Activated CD8-positive, alpha-beta memory T cell treated with anti-CD3 and anti-CD28 coated beads for 1 hour (primary cell): ENCODE measurements at places on chromosomes 11 and 22.

GRCh38 chr11:2092464-2092910 lies 46.7 kb downstream of the IGF2 start:
- DNase-seq: no peak

GRCh38 chr11:46331282-46331984 lies 15.8 kb upstream of the DGKZ start:
- DNase-seq: no peak

DNA sequence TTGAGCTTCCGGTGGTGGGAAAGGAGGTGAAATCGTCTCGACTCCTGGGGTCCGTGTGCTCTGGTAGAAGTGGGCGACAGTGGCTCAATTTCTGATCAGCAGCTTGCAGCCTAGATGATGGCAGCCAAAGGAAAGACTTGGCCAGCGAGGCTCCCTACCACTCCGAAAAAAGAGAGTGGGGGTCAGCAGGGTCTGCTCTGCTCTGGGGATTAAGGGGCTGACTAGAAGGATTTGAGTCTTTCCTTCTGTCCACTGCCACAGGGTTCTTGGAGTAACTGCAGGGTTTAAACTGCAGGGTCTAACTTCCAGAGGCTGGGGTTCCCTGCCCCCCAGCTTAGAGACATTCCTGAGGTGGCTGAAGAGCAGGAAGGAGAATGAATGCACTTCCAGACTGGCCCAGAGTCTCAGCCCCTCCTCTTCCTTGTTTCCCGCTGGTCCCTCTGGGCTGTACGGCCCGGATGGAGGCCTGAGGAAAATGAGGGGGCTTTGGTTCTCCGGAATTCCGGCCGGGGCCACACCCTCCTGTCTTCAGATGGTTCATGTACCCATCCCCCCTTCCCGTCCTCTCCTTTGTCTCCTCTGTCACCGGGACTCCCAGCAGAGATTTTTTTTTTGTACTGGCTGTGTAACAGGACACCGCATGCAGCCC lies 907 bp downstream of the SERPINH1 start:
- no peak for DNase-seq

DNA sequence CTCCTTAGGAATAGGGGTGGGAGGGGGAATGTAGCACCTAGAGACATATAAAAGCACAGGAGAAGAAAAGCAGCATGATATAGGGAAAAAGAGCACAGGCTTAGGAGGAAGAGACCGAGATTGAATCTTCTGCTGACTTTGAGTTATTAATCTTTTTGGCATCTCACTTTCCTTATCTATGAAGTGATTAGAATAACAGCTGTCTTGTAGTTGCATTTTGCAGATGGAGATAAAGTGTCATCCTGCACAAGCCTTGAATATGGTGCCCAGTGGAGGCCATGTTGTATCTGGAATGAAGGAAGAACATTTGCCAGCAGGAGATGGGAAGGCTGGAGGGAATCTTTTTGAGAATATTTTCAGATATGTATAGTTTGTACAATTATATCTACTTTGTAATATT lies 594.7 kb downstream of the NELL1 start:
- no peak for DNase-seq

DNA sequence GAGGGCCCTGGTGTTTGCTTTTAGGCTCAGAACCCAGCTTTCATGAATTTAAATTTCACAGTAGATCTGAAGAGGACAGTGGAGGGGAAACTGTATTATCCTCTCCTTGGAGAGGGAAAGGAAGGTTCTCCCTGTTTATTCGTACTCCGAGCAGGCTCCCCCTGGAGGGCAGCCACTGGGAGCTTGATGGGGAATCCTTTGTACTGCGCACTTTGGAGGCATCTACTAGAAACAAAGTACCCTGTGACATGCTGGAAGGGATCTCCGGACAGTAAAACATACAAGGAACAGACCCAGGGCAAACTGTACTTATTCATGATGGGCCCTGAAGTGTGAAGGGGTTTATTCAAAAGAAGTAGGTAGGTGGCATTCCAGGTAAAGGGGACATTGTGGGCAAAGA lies 27.2 kb downstream of the NAV2 start:
- no peak for DNase-seq

GRCh38 chr11:44376423-44376822 lies 66.5 kb upstream of the ALX4 start:
- DNase-seq: no peak

DNA sequence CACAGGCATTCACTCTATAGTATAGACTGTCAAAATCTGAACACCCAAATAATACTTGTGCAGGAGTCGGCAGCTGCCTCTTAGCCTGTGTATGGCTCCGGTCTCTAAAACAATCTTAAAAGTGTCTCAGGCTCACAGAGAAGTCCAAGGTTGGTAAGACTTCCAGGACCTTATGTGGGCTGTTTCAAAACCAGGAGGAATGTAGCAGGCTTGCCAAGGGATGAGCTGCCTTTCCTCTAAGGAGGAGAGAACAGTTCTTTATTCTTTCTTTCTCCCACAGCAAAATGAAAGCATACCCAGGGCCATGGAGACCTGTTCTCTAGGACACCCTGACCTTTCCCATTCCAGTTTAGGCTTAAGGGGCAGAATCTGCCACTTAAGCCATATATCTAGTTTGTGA lies 176.5 kb downstream of the TRPC6 start:
- no peak for DNase-seq

DNA sequence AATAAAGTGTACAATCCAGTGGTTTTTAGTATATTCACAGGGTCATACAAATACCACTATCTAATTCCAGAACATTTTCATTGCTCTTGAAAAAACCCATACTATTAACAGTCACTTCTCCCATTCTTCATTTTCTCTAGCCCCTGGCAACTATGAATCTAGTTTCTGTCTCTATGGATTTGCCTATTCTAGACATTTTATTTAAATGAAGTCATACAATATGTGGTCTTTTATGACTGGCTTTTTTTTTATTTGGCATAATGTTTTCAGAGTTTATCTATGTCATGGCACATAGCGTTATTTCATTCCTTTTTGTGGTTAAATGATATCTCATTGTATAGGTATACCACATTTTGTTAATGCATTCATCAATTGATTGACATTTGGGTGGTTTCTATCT lies 59.4 kb downstream of the KDM2A start:
- no peak for DNase-seq
